ENCODE measurements at places on chromosomes 16 and 17.
A peak's percentile ranks its signal among the peaks of the same experiment; 100 is the strongest.

DNA sequence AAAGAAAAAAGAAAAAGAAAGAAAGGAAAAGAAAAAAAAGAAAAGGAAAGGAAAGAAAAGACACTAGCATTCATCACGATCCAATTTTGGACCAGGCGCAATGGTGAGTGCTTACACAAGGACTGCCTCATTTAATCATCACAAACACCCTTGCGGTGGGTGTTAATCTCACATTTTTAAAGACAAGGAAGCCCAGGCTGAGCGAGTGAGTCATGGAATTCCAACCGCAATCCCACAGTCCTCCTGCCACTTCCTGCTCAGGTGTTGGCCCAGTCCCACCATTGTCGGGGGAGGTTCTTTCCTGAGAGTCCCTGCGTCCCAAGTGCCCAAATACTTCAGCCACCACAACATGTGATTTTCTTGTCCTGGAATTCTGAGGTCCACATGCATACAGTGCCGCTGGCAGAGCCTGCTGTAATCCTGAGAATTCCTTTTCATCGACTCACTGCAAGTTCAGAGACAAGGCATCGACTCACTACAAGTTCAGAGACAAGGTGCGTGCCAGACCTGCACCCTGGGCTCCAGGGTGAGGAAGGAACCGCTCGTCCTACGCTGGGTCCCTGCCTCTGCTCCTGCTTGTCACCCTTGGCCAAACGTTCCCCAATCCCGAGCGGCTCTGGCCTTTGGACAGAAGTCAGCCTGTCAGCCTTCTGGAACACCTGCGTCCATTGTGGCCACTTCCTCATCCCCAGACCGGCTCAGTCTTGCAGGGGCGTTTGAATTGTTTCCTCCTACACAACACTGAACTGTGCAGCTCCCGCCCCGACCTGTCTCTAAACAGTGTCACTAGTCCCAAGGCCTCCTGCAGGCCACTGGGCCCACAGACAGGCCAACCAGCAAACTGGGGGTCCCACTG lies 5.8 kb downstream of the ZG16B start:
- DNase-seq: peak; percentile 97

DNA sequence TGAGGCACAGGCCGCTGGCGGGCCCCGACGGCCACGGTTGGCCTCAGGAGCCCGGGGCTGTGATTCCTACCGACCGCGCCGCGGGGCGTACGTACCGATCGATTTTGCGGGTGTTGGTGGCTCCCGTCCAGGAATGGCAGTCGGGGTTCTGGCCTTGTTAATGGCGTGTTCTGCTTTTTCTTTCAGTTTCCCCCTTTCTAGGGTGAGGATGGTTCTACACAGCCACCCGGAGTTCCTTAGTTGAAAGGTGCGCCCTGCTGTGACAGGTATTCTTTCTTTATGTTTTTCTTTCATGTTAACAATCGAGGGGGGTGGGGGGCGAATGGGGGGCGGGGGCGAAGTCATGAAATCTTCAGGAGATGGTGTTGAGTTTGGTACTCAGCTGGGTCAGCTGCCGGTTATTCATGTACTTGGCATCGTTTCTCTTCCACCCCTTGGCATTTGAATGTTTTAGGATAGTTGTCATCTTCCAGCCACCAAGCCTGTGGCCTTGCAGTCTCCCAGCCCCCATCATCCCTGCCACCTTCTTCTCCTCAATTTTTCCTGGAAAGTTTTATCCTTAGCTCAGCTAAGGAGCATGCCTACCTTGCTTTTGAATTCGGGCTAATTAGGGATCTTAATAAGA lies 802 bp downstream of the CYLD start:
- DNase-seq: no peak

GRCh38 chr17:42132941-42133340 lies 10.3 kb downstream of the HSPB9 start:
- peak; percentile 71 for DNase-seq

DNA sequence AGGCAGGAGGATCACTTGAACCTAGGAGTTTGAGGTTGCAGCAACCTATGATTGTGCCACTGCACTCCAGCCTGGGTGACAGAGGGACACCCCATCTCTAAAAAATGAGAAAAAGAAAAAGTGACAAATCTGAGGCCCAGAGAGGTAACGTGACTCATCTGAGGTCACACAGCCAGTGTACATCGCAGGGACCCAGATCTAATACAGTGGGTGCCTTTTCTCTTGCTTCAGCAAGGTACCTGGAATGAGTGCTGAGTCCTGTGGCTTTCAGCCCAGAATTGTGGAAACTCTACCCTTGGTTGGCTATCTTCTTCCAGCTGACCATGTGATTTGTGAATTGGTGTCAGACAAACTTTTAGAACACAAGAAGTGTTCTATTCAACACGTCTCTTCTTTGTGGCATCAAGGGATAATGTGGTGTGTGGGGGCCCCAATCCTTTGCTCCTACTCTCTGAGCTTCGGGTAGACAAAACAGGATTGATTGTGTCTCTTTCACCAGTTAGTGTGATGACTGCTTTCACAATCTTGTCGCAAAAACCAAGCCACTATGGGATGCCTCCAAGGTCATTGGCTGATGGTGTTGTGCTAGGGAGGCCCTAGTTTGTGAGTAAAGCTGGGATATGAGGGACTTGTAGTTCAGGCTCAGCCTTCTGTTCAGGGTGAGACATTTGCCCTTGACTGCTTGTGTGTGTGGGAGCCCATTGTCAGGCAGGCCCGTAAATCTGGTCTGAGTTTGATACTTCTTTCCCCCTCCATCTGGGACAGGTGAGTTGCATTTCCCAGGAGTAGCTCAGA lies 71.0 kb downstream of the MSI2 start:
- DNase-seq: no peak

DNA sequence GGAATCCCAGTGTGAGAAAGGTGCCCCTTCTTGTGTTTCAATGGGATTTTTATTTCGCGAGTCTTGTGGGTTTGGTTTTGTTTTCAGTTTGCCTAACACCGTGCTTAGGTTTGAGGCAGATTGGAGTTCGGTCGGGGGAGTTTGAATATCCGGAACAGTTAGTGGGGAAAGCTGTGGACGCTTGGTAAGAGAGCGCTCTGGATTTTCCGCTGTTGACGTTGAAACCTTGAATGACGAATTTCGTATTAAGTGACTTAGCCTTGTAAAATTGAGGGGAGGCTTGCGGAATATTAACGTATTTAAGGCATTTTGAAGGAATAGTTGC lies 567 bp downstream of the UBB start:
- no peak for DNase-seq

GRCh38 chr17:54891176-54891821 lies 9.4 kb upstream of the TOM1L1 start:
- peak; percentile 44 for DNase-seq

DNA sequence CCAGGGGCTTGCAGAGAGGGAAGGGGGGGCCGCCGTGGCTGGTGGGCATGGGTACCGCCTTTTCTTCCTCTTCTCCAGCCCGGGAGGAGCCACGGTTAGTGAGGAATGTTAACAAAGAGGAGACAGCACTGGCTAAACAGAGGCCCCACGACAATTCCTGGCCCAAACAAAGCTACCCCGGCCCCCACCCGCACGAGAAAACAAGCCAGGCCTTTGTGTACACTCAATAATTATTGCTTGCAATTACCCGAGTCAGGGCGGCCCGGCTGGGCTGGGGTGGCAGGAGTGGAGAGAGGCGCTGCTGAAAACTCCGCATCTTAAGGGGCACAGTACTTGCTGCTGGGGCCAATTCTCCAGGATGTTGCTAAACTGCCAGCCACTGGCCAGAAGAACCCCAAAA lies 56.4 kb downstream of the IRX5 start:
- DNase-seq: no peak

DNA sequence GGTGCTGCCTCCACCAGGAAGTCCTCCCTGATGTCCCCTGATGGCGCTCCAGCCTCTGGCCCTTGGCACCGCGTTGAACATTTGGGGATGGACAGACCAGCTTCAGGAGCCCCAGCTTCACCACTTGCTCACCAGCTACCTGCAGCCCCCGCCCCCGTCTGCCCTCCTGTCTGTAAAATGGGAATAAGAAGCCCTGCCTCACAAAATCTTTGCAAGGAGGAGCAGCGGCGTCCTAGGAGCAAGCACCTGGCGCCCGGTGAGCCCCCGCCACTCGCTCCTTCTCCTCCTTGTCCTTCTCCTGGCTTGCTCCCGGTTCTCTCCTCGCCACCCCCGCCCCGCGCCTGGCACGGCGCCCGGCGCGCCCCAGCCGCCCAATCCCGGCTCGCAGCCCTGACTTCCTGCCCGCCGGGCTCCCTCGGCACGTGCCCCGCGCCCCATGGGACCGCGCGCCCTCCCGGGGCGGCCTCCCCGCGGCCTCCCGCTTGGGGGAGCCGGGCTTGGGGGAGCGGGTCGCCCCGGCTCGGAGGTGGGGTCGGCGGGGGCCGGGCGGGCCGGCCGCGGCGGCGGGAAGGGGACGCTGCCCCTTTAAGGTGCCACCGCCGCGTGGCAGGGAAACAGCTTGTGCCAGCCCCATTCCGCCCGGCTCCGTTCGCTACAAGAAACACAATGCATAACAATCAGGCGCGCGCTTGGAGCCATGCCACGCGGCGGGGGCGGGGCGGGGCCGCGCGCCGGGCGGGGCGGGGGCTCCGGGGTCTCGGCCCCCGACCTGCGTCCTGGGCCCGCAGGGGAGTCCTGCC lies 9.1 kb upstream of the PPP1R1B start:
- DNase-seq: no peak

GRCh38 chr16:15810949-15811348 lies 45.9 kb downstream of the MYH11 start:
- DNase-seq: no peak

- no peak for DNase-seq
Observed at GRCh38 chr17:43927060-43927864, 15.0 kb downstream of the PPY start.

GRCh38 chr16:2786826-2787151 lies 571 bp downstream of the PRSS33 start:
- no peak for DNase-seq

DNA sequence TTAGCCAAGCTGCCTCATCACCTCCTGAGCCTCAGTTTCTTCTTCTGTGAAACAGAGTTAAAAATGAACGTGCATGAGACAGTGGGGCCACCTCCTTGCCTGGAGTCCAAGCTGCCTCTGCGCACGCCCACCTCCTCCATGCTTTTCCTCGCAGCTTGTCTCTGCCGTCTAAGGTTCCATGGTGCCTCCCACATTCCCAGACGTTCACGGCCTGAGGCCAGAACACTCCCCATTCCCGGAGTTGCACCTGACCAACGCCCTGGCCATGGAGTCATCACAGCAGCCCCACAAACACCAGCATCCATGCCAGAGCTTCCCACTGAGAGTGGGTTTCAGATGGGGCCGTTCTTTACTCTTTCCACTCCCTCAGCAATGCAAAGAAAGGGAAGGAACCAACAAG lies 183.0 kb upstream of the FOXF1 start:
- DNase-seq: no peak

DNA sequence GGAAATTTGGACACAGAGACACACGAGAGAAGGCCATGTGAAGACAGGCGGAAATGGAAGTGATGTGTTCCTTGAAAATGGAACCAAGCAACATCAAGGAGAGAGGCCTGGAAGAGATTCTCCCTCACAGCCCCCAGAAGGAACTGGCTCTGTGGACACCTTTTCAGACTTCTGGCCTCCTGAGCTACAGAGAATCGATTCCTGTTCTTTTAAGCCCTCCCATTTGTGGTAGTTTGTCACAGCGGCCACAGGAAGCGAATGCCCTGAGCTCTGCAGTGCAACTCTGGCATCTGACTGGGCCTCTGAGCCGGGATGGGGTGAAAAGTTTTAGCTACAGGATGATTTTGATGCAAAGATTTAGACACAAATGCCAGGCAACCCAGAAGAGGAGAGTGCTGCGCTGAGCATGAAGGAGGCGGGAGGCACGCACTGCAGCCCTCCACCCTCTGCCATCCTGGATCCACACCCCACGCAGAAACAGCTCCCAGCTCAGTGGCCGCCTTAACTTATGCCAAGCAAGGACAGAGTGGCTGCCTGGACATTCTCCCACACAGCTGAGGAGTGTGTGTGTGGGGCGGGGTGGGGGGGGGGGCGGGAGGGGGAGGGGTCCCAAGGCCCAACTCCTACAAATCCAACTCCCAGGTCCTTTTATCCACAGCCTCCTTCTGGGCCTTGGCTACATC lies 2.2 kb downstream of the TIMP2 start:
- DNase-seq: no peak

- DNase-seq: no peak
Observed at GRCh38 chr16:3677994-3678393, 23.5 kb downstream of the DNASE1 start.

GRCh38 chr17:38605411-38605840 lies 326 bp downstream of the SRCIN1 start:
- DNase-seq: no peak

- DNase-seq: no peak
Observed at GRCh38 chr16:75552951-75553350, 3.1 kb downstream of the TMEM231 start.

DNA sequence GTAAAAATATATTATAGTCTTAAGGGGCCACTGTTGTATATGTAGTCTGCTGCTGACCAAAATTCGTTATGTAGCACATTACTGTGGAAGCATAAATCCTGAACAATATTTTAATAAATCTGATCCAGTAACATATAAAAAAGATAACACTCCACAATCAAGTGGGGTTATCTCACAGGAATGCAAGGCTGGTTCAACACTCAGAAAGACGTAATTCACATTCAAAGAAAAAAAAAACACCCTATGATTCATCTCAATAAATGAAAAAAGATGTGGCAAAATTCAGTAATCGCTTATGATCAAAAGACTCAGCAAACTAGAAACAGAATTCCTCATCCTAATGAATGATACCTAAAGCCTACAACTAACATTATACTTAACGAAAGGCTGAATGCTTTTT lies 47.8 kb downstream of the CREBBP start:
- DNase-seq: no peak

DNA sequence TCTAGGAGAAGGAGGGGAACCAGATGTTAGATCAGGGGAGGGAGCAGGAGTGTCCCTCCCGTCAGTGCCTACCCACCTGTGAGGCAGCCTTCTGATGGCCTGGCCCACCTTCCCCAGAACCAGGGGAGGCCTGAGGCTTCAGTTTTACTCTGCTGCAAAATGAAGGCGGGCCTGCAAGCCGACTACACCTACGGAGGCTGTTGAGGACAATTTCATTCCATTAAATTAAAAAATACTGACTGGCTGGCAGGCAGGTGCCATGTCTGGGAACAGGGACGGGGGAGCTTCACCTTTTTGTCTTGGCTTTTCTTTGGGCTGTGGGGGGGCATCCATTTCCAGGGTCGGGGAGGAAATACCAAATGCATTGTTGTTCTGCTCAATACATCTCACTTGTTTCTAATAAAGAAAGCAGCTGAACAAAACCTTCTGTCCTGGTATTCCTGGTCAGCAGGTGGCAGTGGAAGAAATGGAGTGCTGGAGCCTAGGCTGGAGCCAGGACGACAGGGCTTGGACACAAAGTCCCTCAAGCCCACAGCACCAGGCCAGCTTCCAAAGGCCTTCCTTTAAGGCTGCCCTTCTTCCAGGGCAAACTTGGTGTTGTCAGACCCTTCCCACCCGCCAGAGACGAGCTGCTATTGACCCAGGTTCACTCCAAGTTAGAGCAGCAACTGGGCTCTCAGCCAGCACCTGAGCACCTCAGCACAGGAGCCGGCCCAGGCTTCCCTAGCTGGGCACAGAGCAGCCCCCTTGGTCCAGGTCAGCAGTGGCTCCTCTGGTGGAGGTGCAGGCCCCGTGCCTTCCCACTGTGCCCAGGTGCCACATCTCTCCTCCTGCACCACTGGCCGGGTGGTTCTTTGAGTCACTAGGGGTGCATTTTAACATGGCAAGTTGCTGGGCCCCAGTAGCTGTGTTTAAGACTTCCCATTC lies 23.5 kb downstream of the PLCD3 start:
- DNase-seq: no peak

- DNase-seq: no peak
Observed at GRCh38 chr17:11378506-11378905, 137.5 kb downstream of the SHISA6 start.

Measured in GM04504 (cell line).